Activated naive CD8-positive, alpha-beta T cell treated with anti-CD3 and anti-CD28 coated beads, Interleukin-2, amount 50 U/mL, for 24 hours (primary cell): ENCODE measurements at places on chromosomes 16 and 17.

- no peaks in the 10 kb centered on the region for H3K4me1 ChIP-seq
- no peak overlapping the region for H3K27ac ChIP-seq
- peak; percentile 8 for DNase-seq
- H3K36me3 ChIP-seq = no peaks in the 10 kb centered on the region
- H3K27me3 ChIP-seq = peaks cover 6% of the 10 kb centered on the region
Measured at GRCh38 chr16:53022374-53022773, 30.3 kb downstream of the CHD9NB start.

GRCh38 chr17:50218771-50219315, 17.4 kb upstream of the COL1A1 start:
- DNase-seq = no peak
- peaks cover 5% of the 10 kb centered on the region for H3K27me3 ChIP-seq
- H3K27ac ChIP-seq = no peak overlapping the region
- no peaks in the 10 kb centered on the region for H3K36me3 ChIP-seq
- H3K4me3 ChIP-seq = no peak overlapping the region

DNA sequence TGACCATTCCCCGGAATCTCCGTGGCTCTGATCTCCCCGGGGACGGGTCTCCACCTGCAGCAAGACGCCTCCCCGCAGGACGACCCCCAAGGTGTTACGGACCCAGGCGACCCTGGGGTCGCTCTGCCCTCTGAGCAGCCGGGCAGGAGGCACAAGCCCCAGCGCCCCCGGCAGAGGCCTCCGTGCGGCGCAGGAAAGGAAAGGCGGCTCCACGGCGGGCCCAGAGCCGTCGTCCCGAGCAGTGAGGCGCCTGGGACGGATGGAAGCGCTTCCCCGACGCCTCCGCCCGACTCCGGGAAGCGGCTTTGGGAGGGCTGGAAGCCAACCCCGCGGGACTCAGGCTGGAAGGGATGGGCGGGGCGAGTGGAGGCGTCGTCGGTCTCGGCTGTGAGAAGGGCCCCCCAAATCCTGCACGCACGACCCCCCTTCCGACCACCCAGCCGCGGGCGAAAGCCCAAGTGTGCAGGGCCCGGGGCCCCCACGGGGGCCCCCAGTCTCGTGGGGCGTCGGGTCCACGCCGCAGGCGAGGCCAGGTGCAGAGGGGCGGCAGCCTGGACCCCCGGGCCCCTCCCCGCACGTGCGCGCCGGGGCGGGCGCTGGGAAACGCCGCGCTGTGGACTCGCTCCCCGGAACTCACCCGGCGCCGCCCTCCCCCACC, 32.7 kb upstream of the RPH3AL start:
- peaks cover 12% of the 10 kb centered on the region for H3K4me1 ChIP-seq
- H3K27me3 ChIP-seq = peaks cover 13% of the 10 kb centered on the region
- DNase-seq = peak; percentile 12

GRCh38 chr16:86884390-86884650, 306.0 kb downstream of the FOXL1 start:
- H3K4me1 ChIP-seq = no peaks in the 10 kb centered on the region
- no peak overlapping the region for H3K4me3 ChIP-seq
- DNase-seq = no peak
- no peak overlapping the region for H3K27ac ChIP-seq
- H3K27me3 ChIP-seq = peaks cover 21% of the 10 kb centered on the region

DNA sequence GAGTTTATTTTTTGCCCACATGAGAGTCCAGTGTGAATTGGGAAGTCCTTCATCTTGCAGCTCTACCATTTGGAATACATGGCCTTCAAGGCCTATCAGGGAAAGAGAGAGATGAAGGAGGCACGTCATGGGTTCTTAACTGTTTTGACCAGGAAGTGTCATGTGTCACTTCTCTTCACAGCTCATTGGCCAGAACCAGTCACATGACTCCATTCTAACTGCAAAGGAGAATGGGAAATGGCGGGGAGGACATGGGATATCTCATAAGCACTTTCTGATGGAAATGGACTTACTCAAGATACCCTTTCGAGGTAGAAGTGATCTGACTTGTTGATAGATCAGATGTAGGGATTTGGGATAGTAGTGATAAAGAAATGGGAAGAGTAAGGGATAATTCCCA, 57.9 kb upstream of the CES5A start:
- peaks cover 12% of the 10 kb centered on the region for H3K27me3 ChIP-seq
- H3K4me3 ChIP-seq = no peak overlapping the region
- H3K36me3 ChIP-seq = no peaks in the 10 kb centered on the region

DNA sequence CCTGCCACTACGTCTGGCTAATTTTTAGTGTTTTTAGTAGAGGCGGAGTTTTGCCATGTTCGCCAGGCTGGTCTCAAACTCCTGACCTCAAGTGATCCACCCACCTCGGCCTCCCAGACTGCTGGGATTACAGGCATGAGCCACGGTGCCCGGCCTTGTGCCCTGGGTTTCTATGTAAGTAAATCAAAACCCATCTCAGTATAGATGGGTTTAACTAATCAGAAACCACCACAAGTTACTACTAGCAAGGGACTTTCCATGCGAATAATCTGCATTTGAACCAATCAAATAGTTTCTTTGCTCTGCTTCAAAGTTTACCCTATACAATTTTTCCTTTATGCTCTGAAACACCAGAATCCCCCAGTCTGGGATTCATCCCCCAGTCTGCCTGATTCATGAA, 16.5 kb upstream of the EIF1 start:
- peaks cover 62% of the 10 kb centered on the region for H3K4me1 ChIP-seq
- H3K36me3 ChIP-seq = no peaks in the 10 kb centered on the region
- no peak overlapping the region for H3K4me3 ChIP-seq

GRCh38 chr16:78543023-78543422, 443.6 kb downstream of the WWOX start:
- no peaks in the 10 kb centered on the region for H3K27me3 ChIP-seq
- no peak overlapping the region for H3K27ac ChIP-seq
- H3K36me3 ChIP-seq = no peaks in the 10 kb centered on the region
- no peak for DNase-seq
- no peak overlapping the region for H3K4me3 ChIP-seq

DNA sequence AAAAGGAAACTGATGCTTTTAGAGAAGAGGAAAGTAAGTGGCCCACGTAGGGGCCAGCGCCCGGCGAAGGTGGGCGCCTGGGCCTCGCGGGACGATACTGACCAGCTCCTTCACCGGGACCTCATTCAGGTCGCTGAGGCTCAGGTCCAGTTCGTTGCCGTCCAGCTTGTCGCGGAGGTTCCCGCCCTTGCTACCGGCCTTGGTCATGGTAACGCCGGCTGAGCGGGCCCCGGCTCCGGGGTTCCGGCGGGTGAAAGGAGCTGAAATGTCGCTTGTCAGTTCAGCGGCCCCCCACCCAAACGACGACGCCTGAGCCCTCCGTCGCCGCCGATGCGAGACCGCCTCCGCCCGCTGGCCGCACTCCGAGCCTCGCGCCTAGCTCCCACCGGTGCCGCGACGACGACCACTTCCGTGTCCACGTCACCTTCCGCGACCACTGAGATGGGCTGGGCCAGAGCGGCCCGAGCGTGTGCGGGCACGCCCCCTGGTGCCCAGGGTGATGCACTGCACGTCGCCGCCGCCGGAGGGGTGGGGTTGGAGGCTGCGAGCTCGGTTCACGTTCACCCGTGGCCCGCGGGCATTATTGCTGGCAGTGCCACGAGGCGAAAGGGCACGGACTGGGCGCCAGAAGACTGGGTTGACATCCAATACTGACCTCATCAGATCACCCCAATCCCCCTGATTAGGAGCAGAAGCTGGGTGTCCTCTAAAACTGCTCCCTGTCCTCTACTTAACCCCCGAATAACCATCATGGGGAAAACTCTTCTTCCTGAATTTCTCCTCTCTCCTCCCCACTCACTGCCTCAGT, at the start of gene LRRC59:
Gene LRRC59 (minus strand): TSS at position 413 of the 808 bp plus-strand sequence. CDS start 206 bp downstream, at position 207.
- no peaks in the 10 kb centered on the region for H3K27me3 ChIP-seq
- H3K4me3 ChIP-seq = peak within 1 kb of the TSS; percentile 95
- peaks cover 25% of the 10 kb centered on the region for H3K4me1 ChIP-seq

DNA sequence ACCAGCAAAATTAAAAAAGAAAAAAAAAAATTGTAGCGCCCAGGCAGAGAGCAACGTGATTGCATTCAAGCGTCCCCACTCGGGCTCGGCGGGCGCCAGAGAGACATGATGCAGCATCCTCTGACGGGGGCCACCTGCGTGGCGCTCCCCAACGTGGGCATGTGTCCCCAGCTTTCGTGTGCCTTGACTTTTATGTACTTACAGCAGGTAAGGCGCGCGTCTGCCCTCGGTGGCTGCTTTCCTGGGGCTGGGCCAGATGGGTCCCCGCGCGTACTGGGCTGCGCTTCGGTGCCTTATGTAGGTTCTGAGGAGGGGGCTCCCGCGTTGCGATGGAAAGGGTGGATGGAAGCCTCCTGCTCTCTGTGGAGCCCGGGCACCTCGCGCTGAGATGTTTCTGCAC, 28.4 kb upstream of the RBFOX1 start:
- DNase-seq = no peak
- no peaks in the 10 kb centered on the region for H3K4me1 ChIP-seq
- no peak overlapping the region for H3K27ac ChIP-seq

GRCh38 chr17:61457226-61457983, 5.2 kb downstream of the TBX4 start:
- peaks cover 86% of the 10 kb centered on the region for H3K27me3 ChIP-seq
- H3K27ac ChIP-seq = no peak overlapping the region
- H3K36me3 ChIP-seq = no peaks in the 10 kb centered on the region
- peaks cover 22% of the 10 kb centered on the region for H3K4me1 ChIP-seq

DNA sequence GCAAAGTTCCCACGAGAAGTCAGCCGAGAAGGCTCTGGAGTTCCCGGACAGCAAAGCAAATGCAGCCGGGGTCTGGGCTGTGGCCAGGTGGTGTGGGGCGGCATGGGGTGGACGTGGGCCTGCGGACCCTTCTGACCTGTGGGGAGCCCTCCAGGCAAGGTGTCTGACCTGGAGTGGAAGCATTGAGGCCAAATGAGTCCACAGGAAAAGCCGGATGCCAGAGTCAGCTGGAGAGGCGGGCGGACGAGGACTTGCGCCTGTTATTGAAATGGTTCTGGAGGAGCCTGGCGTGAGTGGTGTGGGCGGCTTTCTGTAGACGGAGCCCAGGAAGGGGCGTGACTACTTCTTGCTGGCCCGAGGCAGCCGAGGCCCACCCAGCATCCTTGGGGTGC, 50.5 kb upstream of the ZNF750 start:
- peaks cover 20% of the 10 kb centered on the region for H3K36me3 ChIP-seq
- H3K27me3 ChIP-seq = no peaks in the 10 kb centered on the region
- no peak overlapping the region for H3K27ac ChIP-seq
- H3K4me3 ChIP-seq = no peak overlapping the region
- DNase-seq = no peak

DNA sequence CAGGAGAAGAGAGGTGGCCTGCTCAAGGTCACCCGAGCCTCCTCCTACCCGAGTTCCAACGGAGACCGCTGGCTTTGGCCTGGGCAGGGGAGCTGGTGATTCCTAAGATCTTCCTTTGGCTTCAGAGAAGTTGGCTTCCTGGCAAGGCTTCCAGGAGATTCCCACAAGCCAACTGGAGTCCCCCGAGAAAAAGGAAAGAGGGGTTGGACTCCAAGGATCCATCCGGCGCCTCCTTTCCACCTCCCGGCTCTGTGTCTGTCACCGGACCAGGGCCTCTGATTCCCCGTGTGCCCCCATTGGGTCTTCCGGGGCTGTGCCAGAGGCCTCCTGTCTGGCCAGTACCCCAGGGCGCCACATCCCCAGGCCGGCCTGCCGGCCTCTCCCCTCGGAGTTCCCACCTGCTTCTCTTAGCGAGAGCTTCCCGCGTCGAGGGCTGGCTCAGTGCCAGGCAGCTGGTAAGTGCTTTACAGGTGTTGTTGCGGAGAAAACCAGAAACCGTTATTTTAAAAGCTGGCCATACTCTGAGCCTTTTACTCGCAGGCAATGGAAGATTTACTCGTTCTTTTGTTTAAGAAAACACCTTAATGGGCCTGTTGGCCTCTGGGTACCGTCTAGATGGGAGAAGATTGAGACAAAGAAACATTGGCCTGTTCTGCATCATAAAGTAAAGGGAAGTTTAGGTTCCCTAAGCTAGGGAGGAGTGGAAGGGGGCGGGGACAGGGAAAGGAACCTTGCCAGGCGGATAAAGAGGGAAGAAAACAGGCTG, 258.4 kb upstream of the SDK2 start:
- DNase-seq = no peak
- H3K27me3 ChIP-seq = peaks cover 47% of the 10 kb centered on the region

GRCh38 chr16:2950773-2951172, 13.3 kb upstream of the KREMEN2 start:
- H3K36me3 ChIP-seq = peaks cover 4% of the 10 kb centered on the region
- no peaks in the 10 kb centered on the region for H3K27me3 ChIP-seq
- no peak overlapping the region for H3K27ac ChIP-seq
- DNase-seq = no peak

DNA sequence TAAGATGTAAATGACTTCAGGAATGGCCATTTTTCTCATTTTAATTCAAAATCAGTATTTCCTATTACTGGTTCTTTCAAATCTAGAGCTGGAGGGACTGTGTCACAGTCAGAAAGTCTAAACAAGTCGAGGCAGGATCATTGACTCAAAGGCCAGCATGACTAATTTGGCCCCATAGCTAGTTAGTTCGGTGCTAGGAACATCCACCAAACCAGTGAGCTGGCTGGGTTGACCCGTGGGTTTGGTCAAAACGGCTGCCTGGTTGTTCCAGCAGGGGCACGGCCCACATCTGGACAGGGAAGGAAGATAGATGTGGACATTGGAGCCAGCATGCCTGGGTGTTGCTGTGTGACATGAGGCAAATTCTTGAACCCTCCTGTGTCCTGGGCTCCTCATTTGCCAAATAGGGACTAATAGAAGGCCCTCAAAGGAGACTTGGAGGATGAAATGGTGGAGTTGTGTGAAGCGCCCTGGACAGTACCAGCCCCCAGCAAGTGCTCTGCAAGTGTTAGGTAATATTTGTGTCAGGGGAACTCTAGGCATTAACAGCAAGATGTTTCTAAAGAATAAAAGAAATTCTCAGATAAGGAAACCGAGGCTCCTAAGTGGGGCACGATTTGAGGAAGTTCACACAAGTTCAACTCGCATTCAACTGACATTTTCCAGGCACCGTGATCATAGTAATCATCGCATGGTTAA, 46.2 kb downstream of the MEOX1 start:
- H3K4me3 ChIP-seq = no peak overlapping the region
- no peak overlapping the region for H3K27ac ChIP-seq
- H3K4me1 ChIP-seq = no peaks in the 10 kb centered on the region
- DNase-seq = no peak
